ENCODE measurements at places on chromosomes 6 and 20.

GRCh38 chr6:153087436-153087835 lies 43.6 kb downstream of the RGS17 start:
- H3K36me3 ChIP-seq, result no peaks in the 10 kb centered on the region
- H3K4me1 ChIP-seq, result no peaks in the 10 kb centered on the region
- H3K27ac ChIP-seq, result no peak overlapping the region

GRCh38 chr6:144298194-144298593 lies 13.1 kb downstream of the UTRN start:
- H3K4me3 ChIP-seq, result no peak overlapping the region
- H3K4me1 ChIP-seq, result peaks cover 36% of the 10 kb centered on the region
- no peaks in the 10 kb centered on the region for H3K27me3 ChIP-seq
- DNase-seq, result no peak

DNA sequence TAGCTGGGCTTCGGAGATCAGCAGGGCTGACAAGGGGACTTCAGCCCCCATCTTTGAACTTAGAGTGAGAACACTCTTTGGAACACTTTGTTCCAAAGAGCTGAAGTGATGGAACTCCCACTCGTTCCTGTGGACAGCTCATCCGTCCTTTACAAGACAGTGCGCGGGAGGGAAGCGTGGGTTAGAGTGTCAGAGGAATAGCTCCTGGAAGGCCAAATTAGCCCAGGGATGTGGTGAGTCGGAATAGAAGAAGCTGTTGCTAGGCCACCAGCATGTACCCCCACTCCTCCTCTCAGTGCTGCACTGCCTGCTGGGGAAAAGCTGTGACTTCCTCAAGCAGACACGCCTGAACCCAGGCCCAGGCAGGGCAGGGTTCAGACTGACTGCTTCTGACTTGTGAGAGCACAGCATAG lies 1.7 kb downstream of the SDCBP2 start:
- peak; percentile 67 for DNase-seq
- H3K4me3 ChIP-seq, result no peak overlapping the region
- H3K4me1 ChIP-seq, result peaks cover 80% of the 10 kb centered on the region
- no peaks in the 10 kb centered on the region for H3K36me3 ChIP-seq
- no peaks in the 10 kb centered on the region for H3K27me3 ChIP-seq

DNA sequence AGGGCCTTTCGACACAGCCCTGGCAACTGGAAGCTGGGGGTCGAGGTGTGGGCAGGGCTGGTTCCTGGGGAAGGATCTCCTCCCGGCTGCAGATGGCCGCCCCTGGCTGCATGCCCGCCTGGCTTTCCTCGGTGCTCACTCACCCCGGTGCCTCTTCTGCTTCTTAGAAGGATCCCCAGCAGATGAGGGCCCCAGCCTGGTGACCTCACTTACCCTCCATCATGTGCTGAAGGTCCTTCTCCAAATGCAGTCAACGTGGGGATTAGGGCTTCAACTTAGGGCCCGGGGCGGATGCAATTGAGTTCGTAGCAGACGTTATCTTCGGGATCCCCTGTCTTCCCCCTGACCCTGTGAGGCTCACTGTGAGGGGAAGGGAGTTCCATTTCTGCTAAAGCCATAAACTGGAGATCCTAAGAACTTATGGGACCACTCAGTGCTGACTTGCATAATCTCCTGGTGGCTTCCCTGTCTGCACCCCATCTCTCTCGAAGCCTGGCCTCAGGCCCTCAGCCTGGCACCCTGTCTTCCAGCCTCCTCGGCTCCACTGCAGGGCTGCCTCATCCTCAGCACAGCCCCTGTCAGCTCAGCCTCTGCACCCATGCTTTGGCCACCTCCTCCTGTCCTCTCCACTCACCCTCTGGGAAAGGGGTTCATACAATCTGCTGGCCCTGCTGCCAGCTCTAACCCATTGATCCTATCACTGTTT lies 92.6 kb downstream of the THBS2 start:
- H3K4me3 ChIP-seq, result no peak overlapping the region
- DNase-seq, result no peak
- H3K27me3 ChIP-seq, result no peaks in the 10 kb centered on the region
- H3K4me1 ChIP-seq, result peaks cover 34% of the 10 kb centered on the region
- H3K36me3 ChIP-seq, result no peaks in the 10 kb centered on the region

DNA sequence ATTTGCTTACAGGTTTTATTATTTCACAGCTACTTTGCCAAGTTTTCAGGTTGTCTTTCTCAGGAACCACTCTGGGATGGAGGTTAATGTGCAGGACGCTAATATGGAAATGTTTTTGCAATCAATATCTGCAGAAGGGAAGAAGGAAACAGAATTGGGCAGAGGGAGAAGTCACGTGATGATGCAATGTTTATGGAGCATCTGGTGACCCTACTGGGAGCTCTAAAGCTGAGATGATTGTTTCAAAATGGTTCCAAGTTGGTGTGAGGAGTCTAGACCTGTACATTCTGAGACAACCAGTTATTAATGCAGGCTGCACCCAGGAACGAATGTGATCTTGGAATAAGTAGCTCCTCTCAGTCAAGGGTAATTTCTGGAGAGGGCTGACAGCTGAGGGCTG lies 905.4 kb upstream of the FLRT3 start:
- H3K4me3 ChIP-seq, result no peak overlapping the region
- H3K36me3 ChIP-seq, result no peaks in the 10 kb centered on the region
- no peak for DNase-seq

DNA sequence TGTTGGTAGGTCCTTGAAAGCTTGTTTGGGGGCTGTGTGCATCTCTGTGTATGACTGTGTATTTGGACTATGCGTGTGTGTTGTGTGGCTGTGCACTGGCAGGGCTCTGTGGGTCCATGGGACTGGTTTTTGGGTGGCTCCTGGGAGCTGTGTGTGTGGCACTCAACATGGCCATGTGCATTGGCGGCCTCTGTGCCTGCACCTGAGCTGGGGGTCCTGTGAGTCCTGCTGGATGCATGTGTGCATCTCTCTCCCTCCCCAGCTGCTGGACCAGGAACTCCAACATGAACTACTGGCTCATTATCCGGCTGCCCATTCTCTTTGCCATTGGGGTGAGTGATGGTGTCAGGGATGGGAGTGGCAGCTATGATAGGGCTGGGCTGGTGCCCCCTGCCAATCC lies 30.1 kb downstream of the GLP1R start:
- no peak for DNase-seq
- H3K27ac ChIP-seq, result no peak overlapping the region
- H3K4me1 ChIP-seq, result no peaks in the 10 kb centered on the region
- no peaks in the 10 kb centered on the region for H3K36me3 ChIP-seq
- no peaks in the 10 kb centered on the region for H3K27me3 ChIP-seq

GRCh38 chr6:136809091-136809860 lies 13.1 kb upstream of the PEX7 start:
- no peaks in the 10 kb centered on the region for H3K36me3 ChIP-seq
- no peak overlapping the region for H3K27ac ChIP-seq

GRCh38 chr20:24042646-24043045 lies 54.1 kb upstream of the GGTLC1 start:
- DNase-seq, result no peak
- no peaks in the 10 kb centered on the region for H3K27me3 ChIP-seq
- H3K4me3 ChIP-seq, result no peak overlapping the region
- no peaks in the 10 kb centered on the region for H3K4me1 ChIP-seq
- H3K36me3 ChIP-seq, result no peaks in the 10 kb centered on the region

GRCh38 chr6:107059606-107060005 lies 31.6 kb downstream of the MTRES1 start:
- H3K27me3 ChIP-seq, result no peaks in the 10 kb centered on the region
- H3K36me3 ChIP-seq, result no peaks in the 10 kb centered on the region
- no peak for DNase-seq
- no peak overlapping the region for H3K4me3 ChIP-seq

DNA sequence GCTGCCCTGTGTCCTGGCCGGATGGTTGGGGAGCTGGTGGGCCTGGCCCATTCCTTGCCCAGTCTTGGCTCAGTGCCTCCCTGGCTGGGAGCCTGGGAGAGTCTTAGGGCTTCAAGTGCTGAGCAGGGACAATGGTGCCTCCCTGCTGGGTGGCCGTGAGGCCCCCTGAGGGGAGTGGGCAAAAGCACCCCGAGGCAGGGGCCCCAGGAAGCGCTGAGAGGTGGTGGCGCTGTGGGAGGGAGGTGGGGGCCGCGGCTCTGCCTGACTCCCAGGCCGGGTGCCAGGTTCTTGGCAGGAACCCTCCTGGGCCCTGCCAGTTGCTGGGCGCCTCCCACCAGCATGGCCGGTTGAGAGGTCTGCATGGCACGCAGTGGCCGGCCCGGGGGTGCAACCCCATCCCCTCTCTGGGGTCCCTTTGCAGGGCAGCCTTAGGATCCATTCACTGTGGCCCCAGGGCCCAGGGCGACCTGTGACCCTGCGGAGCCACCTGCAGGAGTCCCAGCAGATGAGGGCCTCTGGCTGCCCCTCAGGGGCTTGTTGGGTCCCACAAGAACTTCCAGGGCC lies 9.2 kb upstream of the RPS21 start:
- no peaks in the 10 kb centered on the region for H3K36me3 ChIP-seq
- H3K4me3 ChIP-seq, result peak overlapping the region; percentile 11
- peak overlapping the region; percentile 90 for H3K27ac ChIP-seq
- peaks cover 4% of the 10 kb centered on the region for H3K27me3 ChIP-seq
- peaks cover 74% of the 10 kb centered on the region for H3K4me1 ChIP-seq

- H3K27me3 ChIP-seq, result no peaks in the 10 kb centered on the region
- H3K4me3 ChIP-seq, result no peak overlapping the region
- DNase-seq, result no peak
- no peaks in the 10 kb centered on the region for H3K4me1 ChIP-seq
- H3K27ac ChIP-seq, result no peak overlapping the region
These were observed 16.0 kb downstream of the C6orf52 start for GRCh38 chr6:10678456-10678855.

- no peaks in the 10 kb centered on the region for H3K36me3 ChIP-seq
- no peak overlapping the region for H3K27ac ChIP-seq
- no peaks in the 10 kb centered on the region for H3K27me3 ChIP-seq
- no peaks in the 10 kb centered on the region for H3K4me1 ChIP-seq
- no peak overlapping the region for H3K4me3 ChIP-seq
These were observed 237.7 kb upstream of the RAB32 start for GRCh38 chr6:146305951-146306350.

DNA sequence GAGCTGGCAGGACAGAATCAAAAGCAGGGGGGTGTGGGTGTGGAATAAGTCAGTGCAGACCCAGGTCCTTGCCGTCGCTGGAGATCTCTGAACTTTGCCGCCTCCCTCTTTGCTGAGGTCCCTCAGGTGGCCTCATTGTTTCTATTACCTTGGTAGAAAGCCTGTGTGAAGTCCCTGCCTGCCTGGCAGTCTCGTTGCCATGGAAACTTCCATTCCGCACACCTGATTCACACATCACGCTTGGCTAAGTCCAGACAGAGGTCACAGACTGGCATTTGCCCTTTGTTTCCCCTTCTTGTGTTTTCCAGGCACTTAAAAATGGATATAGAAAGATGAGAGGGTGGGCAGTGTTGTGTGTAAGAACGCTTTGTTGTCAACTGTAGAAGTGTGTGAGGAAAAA lies 260.6 kb downstream of the PRL start:
- no peak overlapping the region for H3K27ac ChIP-seq
- no peak for DNase-seq
- H3K36me3 ChIP-seq, result no peaks in the 10 kb centered on the region
- no peak overlapping the region for H3K4me3 ChIP-seq
- no peaks in the 10 kb centered on the region for H3K27me3 ChIP-seq

DNA sequence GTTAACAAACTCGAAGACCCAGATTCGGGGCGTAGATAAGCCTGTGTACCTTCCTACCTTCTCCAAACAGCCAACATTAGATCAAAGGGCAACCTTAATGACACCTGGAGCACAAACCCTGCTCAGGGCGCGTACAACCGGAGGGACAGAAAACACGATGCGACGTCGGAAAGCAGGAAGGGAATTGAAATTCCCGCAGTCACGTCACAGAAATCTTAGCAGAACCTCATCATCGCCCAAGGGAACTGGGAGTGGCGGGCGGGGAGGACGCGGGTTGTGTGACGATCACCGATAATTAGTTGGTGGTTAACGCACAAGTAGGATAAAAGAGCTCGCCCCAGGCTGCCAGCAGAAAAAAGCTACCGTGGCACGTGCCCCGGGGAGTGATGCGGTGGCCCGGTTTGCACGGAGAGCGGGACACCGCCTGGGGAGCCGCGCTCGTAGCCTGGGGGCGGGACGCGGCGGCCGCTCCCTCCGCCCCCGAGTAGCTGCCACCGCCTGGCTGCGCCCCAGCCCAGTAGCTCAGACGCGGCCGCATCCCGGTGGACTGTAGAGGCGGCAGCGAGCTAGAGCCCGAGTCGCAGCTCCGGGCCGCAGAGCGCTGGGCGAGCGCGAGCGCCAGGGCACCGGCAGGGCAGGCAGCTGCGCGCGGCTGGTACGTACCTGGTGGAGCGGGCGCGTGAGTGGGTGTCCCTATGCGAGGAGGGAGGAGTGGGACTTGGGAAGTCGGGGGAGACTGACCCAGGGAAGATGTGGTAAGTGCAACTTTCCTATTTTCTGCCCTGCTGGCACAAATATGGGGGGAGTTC lies at the start of gene PKIB:
Gene PKIB, plus strand, starts transcription at position 525 of the 809 bp plus-strand sequence. CDS start 107,390 bp downstream, outside the sequence.
- H3K4me1 ChIP-seq, result peaks cover 20% of the 10 kb centered on the region
- H3K27me3 ChIP-seq, result no peaks in the 10 kb centered on the region
- no peaks in the 10 kb centered on the region for H3K36me3 ChIP-seq
- H3K27ac ChIP-seq, result no peak within 1 kb of the TSS
- peak within 1 kb of the TSS; percentile 53 for H3K4me3 ChIP-seq

GRCh38 chr6:29524444-29525310 lies 34.9 kb downstream of the UBD start:
- no peak overlapping the region for H3K27ac ChIP-seq
- no peaks in the 10 kb centered on the region for H3K36me3 ChIP-seq
- no peak for DNase-seq
- H3K27me3 ChIP-seq, result no peaks in the 10 kb centered on the region
- no peak overlapping the region for H3K4me3 ChIP-seq
- no peaks in the 10 kb centered on the region for H3K4me1 ChIP-seq
